Fibroblast of skin of left biceps (primary cell): ENCODE measurements at places on chromosomes 2 and 18.

GRCh38 chr2:52369178-52369577, 1337.2 kb upstream of the NRXN1 start:
- no peak for DNase-seq

- DNase-seq: no peak
Observed at GRCh38 chr2:225113371-225114015, 71.2 kb upstream of the DOCK10 start.

GRCh38 chr2:181818840-181819239, 72.7 kb upstream of the ITPRID2 start:
- DNase-seq: no peak

GRCh38 chr2:146579147-146579930, 1265.5 kb upstream of the ACVR2A start:
- peak; percentile 76 for DNase-seq

GRCh38 chr2:183383854-183384253, 259.6 kb downstream of the NUP35 start:
- DNase-seq: no peak

GRCh38 chr18:2990956-2991640, 21.8 kb downstream of the LPIN2 start:
- DNase-seq: no peak
